ENCODE measurements at places on chromosomes 2 and 18. TPM values are rescaled to one million over a fixed set of nuclear protein-coding genes. Genes with fewer than 3 reads are reported as not detected.

DNA sequence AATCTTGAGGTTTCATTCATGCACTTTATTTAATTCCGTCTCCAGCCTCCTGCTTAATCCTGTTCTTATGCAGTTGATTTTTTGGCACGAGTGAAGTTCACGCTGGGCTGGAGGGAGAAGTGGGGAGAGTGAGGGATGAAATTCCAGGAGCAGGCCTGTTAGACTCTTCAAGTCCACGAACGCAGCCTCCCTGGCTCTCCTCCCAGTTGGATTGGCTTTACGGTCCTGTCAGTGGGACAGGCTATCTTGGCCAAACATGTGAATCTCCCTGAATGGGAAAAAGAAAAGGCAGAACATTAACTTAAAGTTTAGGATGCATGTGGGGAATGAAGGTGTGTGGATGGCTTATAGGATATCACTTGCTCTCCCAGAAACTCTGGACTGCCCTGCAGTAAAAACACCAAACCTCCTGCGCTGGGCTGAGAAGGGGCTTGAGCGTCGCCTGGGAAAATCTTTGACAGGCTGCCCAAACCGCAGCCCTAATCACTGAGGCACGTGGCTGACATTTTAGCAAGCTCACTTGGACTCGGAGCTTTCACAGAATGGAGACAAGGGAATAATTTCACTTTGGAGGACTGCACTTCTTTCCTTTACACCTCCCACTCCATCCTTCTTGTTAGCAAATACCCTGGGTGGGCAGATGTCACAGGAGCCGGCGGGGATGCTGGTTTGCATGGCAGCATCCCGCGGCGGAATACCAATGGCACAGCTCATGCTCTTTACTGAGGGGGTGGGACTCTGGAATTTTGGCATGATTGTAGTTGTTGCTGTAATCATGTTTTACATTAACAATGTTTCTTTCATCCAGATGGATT, 93.9 kb downstream of the ACKR3 start:
- DNase-seq, result no peak
- H3K4me1 ChIP-seq, result no peaks in the 10 kb centered on the region
- no peak overlapping the region for H3K27ac ChIP-seq

CAVIN2 gene
- not detected for total RNA-seq

CCDC141 gene
- 8.2 TPM for total RNA-seq

INPP5D gene
- 117 TPM for total RNA-seq

DNA sequence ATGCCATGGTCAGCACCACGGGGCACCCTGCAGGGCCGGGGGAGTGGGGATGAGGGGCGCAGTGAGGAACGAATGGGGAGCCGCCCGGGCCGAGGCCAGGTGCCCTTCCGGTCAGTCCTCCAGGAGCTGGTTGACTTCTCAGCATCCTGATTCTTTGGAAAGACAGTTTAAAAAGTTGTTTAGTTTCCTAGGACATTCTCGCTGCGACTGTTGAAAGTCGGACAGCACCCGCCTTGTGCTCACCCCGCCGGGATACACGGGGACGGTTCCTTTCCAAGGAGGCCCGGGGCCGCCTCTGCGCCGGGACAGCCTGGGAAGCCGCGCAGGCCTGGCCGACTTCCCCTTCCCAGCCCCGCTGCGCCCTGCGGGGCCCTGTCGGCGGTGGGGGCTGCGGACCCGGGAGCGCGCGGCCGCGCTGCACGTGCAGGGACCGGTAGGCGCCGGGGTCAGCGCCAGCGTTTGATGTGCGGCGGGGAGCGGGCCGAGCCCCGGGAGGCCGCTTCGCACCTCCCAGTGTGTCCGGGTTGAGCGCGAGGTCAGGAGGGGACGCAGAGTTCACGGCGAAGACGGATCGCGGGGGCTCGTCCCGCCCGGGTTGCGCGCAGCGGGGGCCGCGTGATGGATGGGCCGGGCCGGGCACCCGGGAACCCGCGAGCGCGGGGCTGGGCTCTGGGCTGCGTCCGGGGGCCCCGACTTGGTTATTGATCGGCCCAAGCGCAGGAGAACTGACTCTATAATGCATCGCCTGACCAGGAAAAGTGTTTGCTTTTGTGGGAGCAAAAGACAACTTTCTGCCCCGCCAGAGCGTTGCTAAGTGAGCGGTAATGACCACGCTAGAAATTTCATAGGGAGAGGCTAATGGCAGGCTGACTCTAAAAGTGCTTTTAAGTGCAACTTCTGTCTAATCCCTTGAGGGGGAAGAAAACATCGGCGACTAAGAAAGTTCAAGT, 28.0 kb upstream of the SMIM21 start:
- no peak overlapping the region for H3K4me3 ChIP-seq
- H3K4me1 ChIP-seq, result peaks cover 10% of the 10 kb centered on the region
- peaks cover 16% of the 10 kb centered on the region for H3K27me3 ChIP-seq
- H3K27ac ChIP-seq, result no peak overlapping the region
- no peaks in the 10 kb centered on the region for H3K36me3 ChIP-seq
- DNase-seq, result no peak

DNA sequence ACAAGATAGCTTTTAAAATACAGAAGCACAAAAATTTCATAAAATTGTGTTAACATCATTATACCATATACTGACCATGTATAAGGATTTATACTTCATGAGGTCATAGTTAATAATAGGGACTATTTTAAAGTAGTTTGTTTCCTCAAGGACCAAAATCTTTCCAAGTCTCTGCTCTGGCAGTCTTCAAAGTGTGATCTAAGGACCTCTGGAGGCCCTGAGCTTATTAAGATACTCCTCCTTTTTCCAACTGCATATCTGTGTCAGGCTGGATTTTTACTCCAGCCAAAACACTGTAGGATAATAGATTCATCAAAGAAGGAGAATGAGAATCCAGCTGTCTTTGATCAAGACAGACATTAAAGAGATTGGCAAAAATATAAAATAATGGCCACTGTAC, 1.7 kb upstream of the SCYGR2 start:
- no peak overlapping the region for H3K4me3 ChIP-seq
- DNase-seq, result no peak
- H3K27ac ChIP-seq, result no peak overlapping the region
- no peaks in the 10 kb centered on the region for H3K27me3 ChIP-seq

QPCT gene
- total RNA-seq, result 1.2 TPM

- H3K27ac ChIP-seq, result no peak overlapping the region
- H3K4me1 ChIP-seq, result no peaks in the 10 kb centered on the region
- DNase-seq, result no peak
- H3K27me3 ChIP-seq, result no peaks in the 10 kb centered on the region
Observed at GRCh38 chr2:86323273-86324021, 14.0 kb downstream of the REEP1 start.

- no peak overlapping the region for H3K27ac ChIP-seq
- no peak overlapping the region for H3K4me3 ChIP-seq
- H3K36me3 ChIP-seq, result no peaks in the 10 kb centered on the region
- H3K27me3 ChIP-seq, result no peaks in the 10 kb centered on the region
Observed at GRCh38 chr2:217992061-217992460, 10.7 kb downstream of the TNS1 start.

DNA sequence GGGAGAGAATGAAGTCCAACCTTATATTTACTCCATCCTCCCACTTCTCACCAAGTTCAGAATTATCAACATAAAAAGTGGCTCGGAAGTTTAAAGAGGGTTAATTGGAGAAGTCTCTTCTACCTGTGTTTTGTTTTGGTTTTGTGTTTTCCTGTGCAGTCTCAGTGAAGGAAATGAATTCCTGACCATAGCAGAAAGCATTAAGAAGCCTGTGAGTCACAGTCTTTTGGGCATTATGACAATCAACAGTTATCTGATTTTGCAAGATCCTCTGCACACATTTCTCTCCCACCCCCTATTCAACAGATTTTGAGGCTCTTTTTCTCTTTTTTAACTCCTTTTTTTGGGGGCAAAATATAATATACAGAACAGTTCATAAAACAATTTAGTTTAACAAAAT, 8.6 kb upstream of the RPL37A start:
- DNase-seq, result no peak
- no peak overlapping the region for H3K27ac ChIP-seq
- H3K36me3 ChIP-seq, result no peaks in the 10 kb centered on the region
- no peaks in the 10 kb centered on the region for H3K27me3 ChIP-seq

- H3K27me3 ChIP-seq, result no peaks in the 10 kb centered on the region
- H3K4me3 ChIP-seq, result no peak overlapping the region
- no peak overlapping the region for H3K27ac ChIP-seq
- peaks cover 44% of the 10 kb centered on the region for H3K4me1 ChIP-seq
Observed at GRCh38 chr18:48804856-48805610, 145.7 kb downstream of the SMAD7 start.

DUSP11 gene
- total RNA-seq, result 45.7 TPM

GRCh38 chr2:88054782-88055370, 707 bp downstream of the KRCC1 start:
- no peaks in the 10 kb centered on the region for H3K36me3 ChIP-seq
- H3K27me3 ChIP-seq, result no peaks in the 10 kb centered on the region
- H3K4me3 ChIP-seq, result peak overlapping the region; percentile 84

DBI gene
- total RNA-seq, result 44.7 TPM

GRCh38 chr2:120871881-120872620, 136.4 kb downstream of the GLI2 start:
- H3K4me3 ChIP-seq, result no peak overlapping the region
- no peak overlapping the region for H3K27ac ChIP-seq
- H3K4me1 ChIP-seq, result no peaks in the 10 kb centered on the region

DNA sequence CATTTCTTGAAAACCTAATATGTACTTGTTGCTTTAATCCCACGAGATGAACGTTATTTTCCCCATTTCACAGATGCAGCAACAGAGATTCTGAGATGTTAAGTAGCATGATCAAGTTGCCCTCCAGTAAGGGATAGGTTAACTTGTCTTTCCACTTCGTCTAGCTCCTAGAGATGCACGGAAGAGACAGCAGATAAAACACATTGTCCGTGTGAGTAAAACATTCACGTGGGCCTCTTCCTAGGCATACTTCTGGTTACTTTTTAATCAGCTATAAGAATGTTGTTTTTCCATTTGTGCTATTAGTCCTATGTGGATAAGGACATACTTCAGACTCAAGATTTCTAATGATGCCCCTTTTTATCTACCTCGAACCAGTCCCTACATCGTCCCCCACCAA, 1.2 kb upstream of the ARHGAP28 start:
- no peak for DNase-seq
- H3K27ac ChIP-seq, result no peak overlapping the region
- no peaks in the 10 kb centered on the region for H3K4me1 ChIP-seq
- no peaks in the 10 kb centered on the region for H3K36me3 ChIP-seq

BOLL gene
- not detected for total RNA-seq

DNA sequence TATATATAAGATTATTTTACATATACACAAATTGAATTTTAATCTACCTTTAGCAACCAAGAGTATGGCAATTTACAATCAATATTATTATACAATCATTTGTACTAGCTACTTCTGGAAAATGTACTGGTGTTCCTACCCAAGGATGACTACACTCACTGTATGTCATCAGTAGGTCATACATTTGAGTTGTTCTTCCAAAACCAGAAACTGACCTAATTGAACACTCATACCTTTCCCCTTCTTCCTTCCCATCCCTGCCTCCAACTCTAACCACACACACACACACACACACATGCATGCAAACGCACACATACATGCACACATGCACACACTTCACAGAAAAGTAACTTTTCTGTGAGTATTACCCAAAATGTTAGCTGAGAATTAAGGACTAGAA, 8.2 kb upstream of the ERCC3 start:
- H3K27me3 ChIP-seq, result no peaks in the 10 kb centered on the region
- no peak for DNase-seq
- H3K36me3 ChIP-seq, result peaks cover 13% of the 10 kb centered on the region
- no peak overlapping the region for H3K27ac ChIP-seq
- no peak overlapping the region for H3K4me3 ChIP-seq

- no peaks in the 10 kb centered on the region for H3K36me3 ChIP-seq
- no peak overlapping the region for H3K27ac ChIP-seq
- H3K4me1 ChIP-seq, result peaks cover 29% of the 10 kb centered on the region
- H3K27me3 ChIP-seq, result peaks cover 50% of the 10 kb centered on the region
- no peak overlapping the region for H3K4me3 ChIP-seq
Observed at GRCh38 chr2:199455545-199456382, 2.0 kb downstream of the SATB2 start.

GRCh38 chr18:62850619-62851306, 135.4 kb downstream of the PHLPP1 start:
- no peaks in the 10 kb centered on the region for H3K4me1 ChIP-seq
- no peaks in the 10 kb centered on the region for H3K36me3 ChIP-seq
- no peaks in the 10 kb centered on the region for H3K27me3 ChIP-seq
- no peak for DNase-seq
- H3K4me3 ChIP-seq, result no peak overlapping the region

- peaks cover 4% of the 10 kb centered on the region for H3K27me3 ChIP-seq
- H3K36me3 ChIP-seq, result no peaks in the 10 kb centered on the region
- H3K4me3 ChIP-seq, result no peak overlapping the region
- H3K4me1 ChIP-seq, result no peaks in the 10 kb centered on the region
- no peak overlapping the region for H3K27ac ChIP-seq
- no peak for DNase-seq
Observed at GRCh38 chr2:30792521-30792920, 14.7 kb downstream of the CAPN13 start.

DNA sequence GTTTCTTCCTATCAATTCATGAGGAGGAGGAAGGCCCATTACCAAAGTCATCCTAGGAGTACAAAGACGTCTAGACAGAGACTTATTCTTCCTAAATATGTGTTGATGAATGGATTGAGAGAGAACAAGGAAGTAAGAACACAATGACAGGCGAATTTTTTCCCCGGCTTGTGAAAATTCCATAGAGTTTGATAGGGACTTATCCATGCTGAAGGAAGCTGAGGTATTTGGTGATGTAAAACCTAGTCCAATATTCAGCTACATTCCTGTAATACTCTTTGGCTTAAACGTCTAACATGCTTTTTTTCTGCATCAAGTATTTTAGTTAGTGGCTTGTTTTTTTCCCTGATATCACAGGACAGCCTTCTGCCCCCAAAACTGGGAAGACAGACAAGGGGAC, 121.9 kb upstream of the MYT1L start:
- no peaks in the 10 kb centered on the region for H3K36me3 ChIP-seq
- no peak overlapping the region for H3K4me3 ChIP-seq
- no peak overlapping the region for H3K27ac ChIP-seq

IL37 gene
- total RNA-seq, result not detected

DNA sequence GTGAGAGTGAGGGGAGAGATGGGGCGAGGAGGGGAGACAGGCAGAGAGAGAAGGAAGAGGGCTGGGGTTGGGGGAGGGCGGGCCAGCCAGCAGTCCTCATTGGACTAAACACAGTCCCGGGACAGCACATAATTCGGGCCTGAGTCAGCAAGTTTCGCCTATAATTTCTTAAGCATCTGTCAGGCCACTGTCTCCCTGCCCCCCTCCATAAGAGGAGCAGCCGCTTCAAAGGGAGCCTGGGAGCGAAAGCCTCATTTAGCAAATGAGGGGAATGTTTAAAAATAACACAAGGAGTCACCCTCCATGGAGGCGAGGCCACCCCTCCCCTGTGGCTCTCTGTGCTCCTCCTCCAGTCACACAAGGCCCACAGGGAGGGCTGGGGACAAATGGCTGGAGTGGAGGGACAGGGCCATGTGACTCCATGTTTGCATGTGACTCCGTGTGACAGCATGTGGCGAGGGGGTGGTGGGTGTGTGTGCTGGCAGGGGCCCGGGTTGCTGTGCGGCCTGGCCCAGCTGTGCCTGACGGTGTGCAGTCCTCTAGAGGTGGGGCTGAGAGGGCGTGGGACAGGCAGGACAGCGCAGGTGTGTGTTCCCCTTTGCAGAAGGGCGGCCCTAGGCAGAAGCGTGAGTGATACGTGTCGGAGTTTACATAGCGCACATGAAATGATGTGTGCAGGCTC, 162.4 kb downstream of the CELF4 start:
- H3K27me3 ChIP-seq, result no peaks in the 10 kb centered on the region
- no peak overlapping the region for H3K4me3 ChIP-seq
- H3K27ac ChIP-seq, result no peak overlapping the region
- H3K36me3 ChIP-seq, result no peaks in the 10 kb centered on the region
- DNase-seq, result no peak

GRCh38 chr2:63805412-63805811, 36.3 kb upstream of the UGP2 start:
- no peaks in the 10 kb centered on the region for H3K36me3 ChIP-seq
- no peak overlapping the region for H3K4me3 ChIP-seq
- no peaks in the 10 kb centered on the region for H3K4me1 ChIP-seq
- H3K27me3 ChIP-seq, result no peaks in the 10 kb centered on the region

Data from CD4-positive, alpha-beta memory T cell (primary cell).